ENCODE measurements at places on chromosomes 7 and 10. TPM values are rescaled to one million over a fixed set of nuclear protein-coding genes. Genes with fewer than 3 reads are reported as not detected.

KIFBP gene
- total RNA-seq, result 4.5 TPM

CYP2E1 gene
- 2.0 TPM for total RNA-seq

ANLN gene
- total RNA-seq, result 4.5 TPM

NDUFB8 gene
- 142 TPM for total RNA-seq

DNTT gene
- 0.19 TPM for total RNA-seq

C10orf67 gene
- not detected for total RNA-seq

PTPRZ1 gene
- not detected for total RNA-seq

DNA sequence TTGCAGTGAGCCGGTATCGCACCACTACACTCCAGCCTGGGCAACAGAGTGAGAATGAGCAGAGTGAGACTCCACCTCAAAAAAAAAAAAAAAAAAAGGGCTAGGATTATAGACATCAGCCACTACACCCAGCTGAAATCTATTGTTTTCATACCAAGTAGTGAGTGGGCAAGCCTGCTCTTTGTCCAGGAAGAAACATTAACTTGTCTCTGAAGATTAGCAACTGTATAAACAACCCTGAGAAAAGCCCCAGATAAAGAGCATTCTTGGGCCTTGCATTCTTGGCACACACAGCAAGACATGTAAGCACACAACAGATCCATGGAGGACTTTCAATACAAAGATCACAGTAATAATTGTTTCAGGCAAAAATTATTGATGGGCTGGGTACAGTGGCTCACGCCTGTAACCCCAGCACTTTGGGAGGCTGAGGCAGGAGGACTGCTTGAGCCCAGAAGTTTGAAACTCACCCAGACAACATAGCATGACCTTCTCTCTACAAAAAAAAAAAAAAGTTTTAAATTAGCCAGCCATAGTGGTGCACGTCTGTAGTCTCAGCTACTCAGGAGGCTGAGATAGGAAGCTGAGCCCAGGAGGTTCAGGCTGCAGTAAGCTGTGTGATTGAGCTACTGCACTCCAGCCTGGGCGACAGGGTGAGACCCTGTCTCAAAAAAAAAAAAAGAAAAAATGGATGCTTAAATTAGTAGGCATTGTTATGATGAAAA, 4.4 kb downstream of the PSPH start:
- H3K4me1 ChIP-seq, result peaks cover 6% of the 10 kb centered on the region
- no peak overlapping the region for H3K4me3 ChIP-seq
- DNase-seq, result no peak
- no peak overlapping the region for H3K27ac ChIP-seq

GRCh38 chr10:70982443-70982842, 94.1 kb upstream of the PCBD1 start:
- DNase-seq, result no peak
- H3K27ac ChIP-seq, result no peak overlapping the region
- no peak overlapping the region for H3K4me3 ChIP-seq
- H3K27me3 ChIP-seq, result no peaks in the 10 kb centered on the region
- no peaks in the 10 kb centered on the region for H3K4me1 ChIP-seq

- no peak overlapping the region for H3K4me3 ChIP-seq
- DNase-seq, result no peak
- H3K36me3 ChIP-seq, result no peaks in the 10 kb centered on the region
- H3K27me3 ChIP-seq, result no peaks in the 10 kb centered on the region
- H3K4me1 ChIP-seq, result no peaks in the 10 kb centered on the region
- H3K27ac ChIP-seq, result no peak overlapping the region
Measured at GRCh38 chr10:127102176-127102575, 94.2 kb downstream of the INSYN2A start.

- no peak overlapping the region for H3K27ac ChIP-seq
- no peaks in the 10 kb centered on the region for H3K4me1 ChIP-seq
- H3K36me3 ChIP-seq, result no peaks in the 10 kb centered on the region
Measured at GRCh38 chr10:104099269-104099668, 13.6 kb upstream of the COL17A1 start.

- peaks cover 8% of the 10 kb centered on the region for H3K36me3 ChIP-seq
- no peak overlapping the region for H3K4me3 ChIP-seq
- DNase-seq, result no peak
- no peaks in the 10 kb centered on the region for H3K27me3 ChIP-seq
Measured at GRCh38 chr7:143484119-143484518, 6.4 kb downstream of the TAS2R41 start.

- no peak for DNase-seq
- H3K27ac ChIP-seq, result no peak overlapping the region
- H3K4me1 ChIP-seq, result no peaks in the 10 kb centered on the region
- no peak overlapping the region for H3K4me3 ChIP-seq
- H3K36me3 ChIP-seq, result no peaks in the 10 kb centered on the region
Measured at GRCh38 chr7:67950321-67951083, 953.9 kb downstream of the TYW1 start.

DNA sequence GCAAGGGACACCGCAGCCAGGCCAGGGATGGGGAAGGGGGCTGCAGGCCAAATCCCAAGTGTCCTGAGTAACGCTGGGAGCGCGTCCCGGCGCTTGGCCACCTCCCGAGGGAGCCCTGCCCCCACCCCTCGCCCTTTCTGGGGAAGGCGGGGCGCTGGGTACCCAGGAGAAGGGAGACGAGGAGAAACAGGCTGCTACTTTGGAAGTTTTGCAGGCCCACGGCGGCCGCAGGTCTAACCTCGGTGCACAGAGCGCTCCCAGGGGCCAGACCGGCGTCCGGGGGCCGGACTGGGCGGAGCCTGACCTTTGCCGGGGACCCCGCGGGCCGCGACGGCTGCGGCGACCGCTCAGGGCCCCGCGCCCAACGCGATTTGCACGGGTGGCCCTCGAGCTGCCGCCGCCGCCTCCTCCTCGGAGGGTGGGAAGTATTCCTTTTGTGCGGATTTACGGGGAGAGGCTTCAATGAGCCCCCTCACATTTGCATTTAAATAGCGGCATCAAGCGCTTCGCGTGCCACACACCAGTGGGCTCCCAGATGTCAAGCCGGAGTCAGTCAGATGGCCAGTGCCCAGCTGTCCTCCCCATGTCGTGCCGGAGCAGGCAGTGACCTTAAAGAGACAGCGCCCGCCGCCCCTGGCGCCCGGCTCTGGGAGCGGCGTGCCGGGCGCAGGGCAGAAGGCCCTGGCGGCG, 3.0 kb upstream of the EBF3 start:
- H3K4me1 ChIP-seq, result peaks cover 7% of the 10 kb centered on the region
- no peak overlapping the region for H3K4me3 ChIP-seq
- no peak overlapping the region for H3K27ac ChIP-seq
- H3K36me3 ChIP-seq, result no peaks in the 10 kb centered on the region
- DNase-seq, result no peak

DNA sequence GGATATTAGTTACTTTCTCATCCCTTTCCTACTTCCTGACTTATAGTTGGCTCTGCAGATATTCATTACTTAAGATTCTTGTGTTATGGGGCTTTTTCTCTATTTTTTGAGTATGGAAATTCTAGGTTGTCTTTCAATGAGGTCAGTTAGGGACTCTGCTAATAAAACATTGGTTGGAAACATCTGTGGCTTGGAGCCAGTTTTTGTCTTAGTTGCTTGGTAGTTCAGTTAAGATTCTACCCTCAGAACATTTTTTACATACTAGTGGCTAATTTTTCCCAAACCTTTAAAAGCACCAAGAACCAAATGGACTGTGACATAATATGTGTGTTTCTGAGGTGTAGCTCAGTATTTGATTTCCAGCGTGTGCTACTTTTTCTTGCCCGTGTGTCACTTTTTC, 305.6 kb upstream of the FZD1 start:
- no peaks in the 10 kb centered on the region for H3K4me1 ChIP-seq
- no peak overlapping the region for H3K4me3 ChIP-seq
- no peak for DNase-seq
- H3K27ac ChIP-seq, result no peak overlapping the region
- no peaks in the 10 kb centered on the region for H3K27me3 ChIP-seq

- H3K27me3 ChIP-seq, result no peaks in the 10 kb centered on the region
- no peaks in the 10 kb centered on the region for H3K36me3 ChIP-seq
- no peak overlapping the region for H3K4me3 ChIP-seq
- no peaks in the 10 kb centered on the region for H3K4me1 ChIP-seq
- DNase-seq, result no peak
- no peak overlapping the region for H3K27ac ChIP-seq
Measured at GRCh38 chr10:43863859-43864591, 215.3 kb upstream of the ZNF32 start.

- H3K4me3 ChIP-seq, result no peak overlapping the region
- no peaks in the 10 kb centered on the region for H3K36me3 ChIP-seq
- H3K4me1 ChIP-seq, result no peaks in the 10 kb centered on the region
- H3K27me3 ChIP-seq, result no peaks in the 10 kb centered on the region
- no peak for DNase-seq
Measured at GRCh38 chr7:44162785-44163395, 21.8 kb upstream of the MYL7 start.

GRCh38 chr10:126524526-126524925, 136.2 kb upstream of the ADAM12 start:
- no peaks in the 10 kb centered on the region for H3K36me3 ChIP-seq
- H3K27ac ChIP-seq, result no peak overlapping the region
- no peaks in the 10 kb centered on the region for H3K27me3 ChIP-seq
- H3K4me1 ChIP-seq, result no peaks in the 10 kb centered on the region
- H3K4me3 ChIP-seq, result no peak overlapping the region

- no peaks in the 10 kb centered on the region for H3K36me3 ChIP-seq
- no peaks in the 10 kb centered on the region for H3K4me1 ChIP-seq
- no peak for DNase-seq
- no peak overlapping the region for H3K4me3 ChIP-seq
Measured at GRCh38 chr7:9776900-9777299, 1196.8 kb upstream of the PHF14 start.

DNA sequence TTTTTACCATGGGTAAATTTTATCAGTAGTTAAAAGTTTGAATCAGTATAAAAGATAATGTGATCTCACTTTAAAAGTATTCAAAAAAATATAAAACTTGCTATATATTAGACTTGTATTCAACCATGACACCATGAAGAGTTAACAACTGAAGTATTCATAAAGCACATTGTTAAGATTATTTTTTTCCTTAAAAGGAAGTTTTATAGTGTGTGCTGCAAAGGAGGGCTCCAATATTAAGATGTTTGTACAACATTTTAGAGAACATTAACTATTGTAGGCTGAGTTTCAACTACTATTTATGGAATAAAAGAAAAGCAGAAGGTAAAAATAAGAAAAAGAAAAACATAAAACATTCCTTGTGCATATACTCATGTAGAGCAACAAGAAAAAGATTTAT, 24.5 kb upstream of the CUBN start:
- no peaks in the 10 kb centered on the region for H3K36me3 ChIP-seq
- no peak overlapping the region for H3K27ac ChIP-seq
- H3K27me3 ChIP-seq, result no peaks in the 10 kb centered on the region
- no peak for DNase-seq
- no peak overlapping the region for H3K4me3 ChIP-seq

- no peak for DNase-seq
- H3K4me1 ChIP-seq, result no peaks in the 10 kb centered on the region
- no peak overlapping the region for H3K27ac ChIP-seq
- no peaks in the 10 kb centered on the region for H3K36me3 ChIP-seq
Measured at GRCh38 chr7:20393616-20394015, 62.9 kb downstream of the ITGB8 start.

- no peak for DNase-seq
- no peaks in the 10 kb centered on the region for H3K27me3 ChIP-seq
- no peak overlapping the region for H3K27ac ChIP-seq
- no peak overlapping the region for H3K4me3 ChIP-seq
Measured at GRCh38 chr7:40880581-40880980, 745.8 kb downstream of the SUGCT start.

- H3K4me3 ChIP-seq, result no peak overlapping the region
- no peaks in the 10 kb centered on the region for H3K36me3 ChIP-seq
- no peak for DNase-seq
- no peaks in the 10 kb centered on the region for H3K4me1 ChIP-seq
- H3K27ac ChIP-seq, result no peak overlapping the region
- no peaks in the 10 kb centered on the region for H3K27me3 ChIP-seq
Measured at GRCh38 chr10:4509405-4509804, 316.6 kb upstream of the AKR1E2 start.

DNA sequence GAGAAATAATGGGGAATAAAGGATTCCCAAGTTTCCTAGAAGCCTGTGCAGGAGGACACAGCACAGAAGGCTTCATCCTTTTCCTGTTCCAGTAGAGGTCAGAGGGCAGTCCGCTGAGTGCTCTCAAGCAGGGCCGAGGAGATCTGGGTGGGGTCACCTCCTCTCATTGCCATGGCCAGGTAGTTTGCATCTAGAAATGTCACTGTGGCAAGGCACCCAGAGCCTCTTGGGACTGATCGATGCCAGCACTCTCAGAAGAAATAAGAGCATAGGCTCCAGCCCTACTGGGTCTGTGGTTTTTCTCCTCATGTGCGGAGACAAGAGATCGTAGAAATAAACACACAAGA, 7.9 kb downstream of the NUB1 start:
- H3K4me1 ChIP-seq, result peaks cover 28% of the 10 kb centered on the region
- H3K36me3 ChIP-seq, result peaks cover 13% of the 10 kb centered on the region
- peak overlapping the region; percentile 89 for H3K27ac ChIP-seq
- H3K4me3 ChIP-seq, result peak overlapping the region; percentile 70
- DNase-seq, result no peak
- no peaks in the 10 kb centered on the region for H3K27me3 ChIP-seq

- H3K27ac ChIP-seq, result peak overlapping the region; percentile 43
- no peaks in the 10 kb centered on the region for H3K27me3 ChIP-seq
- peaks cover 22% of the 10 kb centered on the region for H3K36me3 ChIP-seq
- H3K4me3 ChIP-seq, result no peak overlapping the region
Measured at GRCh38 chr7:45033931-45034290, 33.9 kb downstream of the CCM2 start.

DNA sequence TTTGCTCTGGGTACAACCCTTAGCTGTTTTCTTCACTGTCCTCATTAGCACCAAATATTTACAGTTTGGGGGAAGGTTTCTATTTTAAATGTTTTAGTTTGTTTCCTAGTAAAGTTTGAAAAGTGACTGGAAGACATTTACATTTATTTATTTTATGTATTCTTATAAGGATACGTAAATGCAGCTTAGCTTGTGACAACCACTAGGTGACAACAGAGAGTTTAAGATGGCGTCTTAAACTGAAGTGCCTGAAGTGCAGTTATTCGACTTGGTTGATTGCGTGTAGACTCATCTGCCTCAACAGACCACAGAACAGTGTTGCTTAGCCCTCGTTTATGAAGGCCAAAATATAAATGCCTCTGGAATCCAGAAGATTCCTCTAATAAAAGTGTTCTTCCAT, 378.2 kb upstream of the MYO3A start:
- no peak overlapping the region for H3K27ac ChIP-seq
- no peaks in the 10 kb centered on the region for H3K27me3 ChIP-seq
- no peak overlapping the region for H3K4me3 ChIP-seq
- no peaks in the 10 kb centered on the region for H3K36me3 ChIP-seq
- no peak for DNase-seq
- H3K4me1 ChIP-seq, result no peaks in the 10 kb centered on the region

All from naive thymus-derived CD4-positive, alpha-beta T cell (primary cell).